ENCODE measurements at places on chromosomes 5 and 9.

GRCh38 chr5:155616779-155617392 is 603.3 kb downstream of the KIF4B start:
- peak; percentile 83 for DNase-seq

DNA sequence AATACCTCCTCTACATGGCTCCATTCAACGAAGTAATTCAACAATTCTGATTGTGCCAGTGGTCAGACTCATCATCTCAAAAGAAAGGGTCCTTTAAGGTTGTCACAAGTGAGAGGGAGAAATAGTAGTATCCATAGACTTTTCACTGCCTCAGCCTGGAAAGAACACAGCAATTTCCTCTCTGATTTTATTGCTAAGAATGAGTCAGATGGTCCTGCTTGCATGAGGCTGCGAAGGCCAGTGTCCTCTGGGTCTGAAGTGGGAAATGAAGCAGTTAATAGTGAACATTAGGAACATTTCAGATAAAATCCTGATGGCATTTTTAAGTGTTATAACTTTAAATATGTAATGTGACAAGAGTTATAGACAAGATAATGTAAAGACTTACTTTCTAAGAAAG is 979.0 kb downstream of the EFNA5 start:
- DNase-seq = no peak

- no peak for DNase-seq
Observed at GRCh38 chr5:95655575-95655974, 9.0 kb downstream of the RFESD start.

GRCh38 chr9:107219486-107220077 is 63.5 kb upstream of the RAD23B start:
- DNase-seq = no peak

DNA sequence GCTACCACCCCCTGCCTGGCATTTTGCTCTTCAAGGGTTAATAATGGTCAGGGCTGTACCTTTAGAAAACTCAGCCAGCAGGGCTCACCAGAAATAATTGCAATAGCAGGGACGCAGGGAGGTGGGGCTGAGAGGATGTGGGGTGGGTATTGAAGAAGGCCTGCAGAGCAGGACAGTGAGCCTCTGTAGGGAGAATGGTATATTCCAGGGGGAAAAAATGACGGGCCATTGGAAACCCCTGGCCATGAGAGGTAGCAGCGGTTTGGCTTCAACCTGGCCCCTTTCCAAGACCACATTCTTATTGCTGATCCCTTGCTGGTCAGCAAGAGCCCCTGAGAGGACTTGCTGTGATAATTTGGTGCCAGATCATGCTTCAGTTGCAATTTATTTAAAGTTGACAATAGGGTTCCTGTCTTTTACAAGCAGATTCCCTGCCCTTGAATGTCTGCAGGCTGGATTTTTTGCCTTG is 36.7 kb upstream of the CTNNA1 start:
- DNase-seq = no peak

GRCh38 chr9:134221273-134222017 is 57.1 kb upstream of the RNU6ATAC start:
- peak; percentile 8 for DNase-seq

GRCh38 chr5:159187719-159188118 is 21.6 kb downstream of the RNF145 start:
- DNase-seq = no peak

DNA sequence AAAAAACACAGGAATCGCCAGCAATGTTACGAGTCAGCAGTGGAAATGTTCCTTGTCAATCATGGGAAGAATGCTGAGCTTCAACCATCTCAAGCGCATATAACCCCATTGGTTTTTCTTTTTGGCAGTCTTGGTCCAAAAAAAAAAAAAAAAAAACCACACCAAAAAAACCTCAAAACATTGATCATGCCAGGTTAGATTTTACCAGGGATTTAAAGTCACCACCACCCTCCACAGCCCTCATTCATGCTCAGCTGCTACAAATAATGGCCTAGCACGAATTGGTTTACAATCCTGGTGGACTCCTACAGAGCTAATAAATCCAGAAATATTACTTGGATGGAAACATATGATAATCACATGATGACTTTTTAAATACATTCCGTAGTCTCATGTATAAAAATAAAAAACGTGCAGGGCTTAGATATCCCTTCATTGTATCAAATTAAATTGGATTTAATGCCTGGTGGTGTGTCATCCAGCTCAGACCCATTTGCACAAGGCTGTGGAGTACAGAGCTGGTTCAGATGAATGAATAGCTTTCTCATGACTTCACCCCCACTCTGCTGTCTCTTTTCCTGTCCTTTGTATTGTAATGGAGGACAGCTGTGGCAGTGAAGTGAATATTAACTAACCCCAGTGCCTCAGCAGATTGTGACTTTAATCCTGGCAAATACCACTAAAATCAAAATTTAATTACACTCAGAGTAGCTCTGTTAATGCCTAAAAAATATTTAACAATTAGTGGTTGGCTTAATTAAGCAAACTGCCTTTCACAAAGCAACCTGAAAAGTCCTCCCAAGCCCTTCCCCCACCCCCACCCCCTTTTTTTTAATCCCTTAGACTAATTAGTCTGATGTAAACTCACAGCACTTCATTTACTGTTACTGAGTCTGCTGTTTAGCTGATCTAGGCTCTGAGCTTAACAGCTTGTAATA is 626.5 kb upstream of the ZNF608 start:
- peak; percentile 97 for DNase-seq

DNA sequence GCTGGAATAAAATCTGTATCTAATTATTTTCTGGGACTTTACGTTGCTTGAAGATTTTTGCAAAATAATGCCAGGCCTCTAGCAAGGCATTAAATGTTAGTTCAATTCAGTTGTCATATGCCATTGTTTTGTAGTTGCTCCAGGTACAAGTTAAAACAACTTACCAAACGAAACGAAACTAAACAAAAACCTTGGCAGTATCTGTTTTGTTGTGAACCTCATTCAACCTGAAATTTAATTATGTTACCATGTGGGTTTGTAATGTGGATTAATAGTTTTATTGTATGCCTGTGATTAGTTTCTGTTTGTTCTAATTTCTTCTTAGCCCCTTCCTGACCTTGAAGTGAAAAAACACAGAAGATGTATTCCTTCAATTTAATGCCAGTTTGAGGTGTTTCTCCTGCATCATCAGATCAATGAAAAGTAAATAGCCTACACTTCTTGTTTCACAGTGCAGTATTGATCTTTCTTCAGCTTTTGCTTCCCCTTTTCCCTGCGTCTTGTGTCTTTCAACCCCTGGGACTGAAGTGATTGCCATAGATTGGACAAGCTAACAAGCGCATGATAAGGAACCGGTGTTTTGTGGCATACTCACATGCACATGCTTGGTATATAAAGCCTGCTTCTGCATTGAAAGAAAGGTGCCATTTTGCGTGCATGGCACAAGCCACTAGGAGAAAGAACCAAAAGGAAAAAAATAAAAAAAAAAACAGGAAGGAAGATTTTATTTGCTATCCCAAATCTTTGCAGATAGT is 699.0 kb upstream of the ARRDC3 start:
- no peak for DNase-seq

DNA sequence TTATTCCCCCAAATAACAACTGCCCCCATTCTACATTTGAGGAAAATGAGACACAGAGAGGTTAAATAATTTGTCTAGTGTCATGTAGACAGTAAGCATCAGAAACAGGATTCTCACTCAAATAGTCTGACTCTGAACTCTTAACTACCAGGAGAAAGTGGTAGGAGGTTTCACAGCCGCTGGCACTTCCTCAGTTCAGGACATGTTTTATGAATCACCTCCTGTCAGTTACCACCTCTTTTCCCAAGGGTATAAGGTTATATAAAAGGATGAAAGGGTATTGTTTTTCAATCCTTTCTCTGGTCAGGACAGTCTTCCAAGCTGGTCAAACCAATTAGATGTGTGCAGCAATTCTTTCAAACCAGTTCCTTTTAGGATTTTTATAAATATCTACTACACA is 52.1 kb downstream of the TSSK1B start:
- peak; percentile 3 for DNase-seq

DNA sequence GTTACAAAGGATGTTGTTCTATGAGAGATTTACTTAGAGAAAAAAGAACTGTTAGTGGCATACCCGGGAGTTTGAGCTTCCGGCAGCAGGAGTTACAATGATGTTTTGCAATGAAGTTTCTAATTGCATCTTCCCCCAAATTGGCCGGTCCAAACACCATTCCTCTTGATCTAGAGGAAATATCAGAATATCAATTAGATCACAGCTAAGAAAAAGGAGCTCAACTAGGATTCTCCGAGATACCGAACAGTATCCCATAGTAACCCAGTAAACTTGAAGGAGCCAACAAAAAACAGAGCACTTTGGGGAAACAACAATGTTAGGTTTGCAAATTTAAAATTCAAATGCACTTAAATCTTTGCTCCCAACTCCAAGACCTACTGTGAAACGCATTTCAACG is 159.5 kb downstream of the TRPM6 start:
- no peak for DNase-seq

- DNase-seq = peak; percentile 36
Observed at GRCh38 chr5:159581502-159582249, 251.4 kb upstream of the IL12B start.

GRCh38 chr5:91302958-91303357 is 80.2 kb downstream of the ARRDC3 start:
- DNase-seq = no peak

- no peak for DNase-seq
Observed at GRCh38 chr9:26779062-26779461, 113.5 kb downstream of the CAAP1 start.

DNA sequence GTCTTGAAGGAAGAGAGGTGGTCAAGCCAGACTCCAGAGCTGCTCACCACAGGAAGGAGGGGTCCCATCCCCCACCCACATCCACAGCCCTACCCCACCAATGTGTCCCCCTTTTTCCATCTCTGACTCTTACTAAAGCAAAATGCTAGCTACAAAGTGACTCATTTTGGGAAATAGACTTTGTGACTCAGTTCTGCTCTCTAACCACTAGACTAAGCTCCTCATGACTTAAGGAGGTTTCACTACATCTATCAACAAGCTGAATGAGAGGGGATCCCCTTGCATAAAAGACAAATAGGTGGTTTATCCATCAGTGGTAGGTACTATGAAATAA is 35.1 kb upstream of the ADRB2 start:
- no peak for DNase-seq

DNA sequence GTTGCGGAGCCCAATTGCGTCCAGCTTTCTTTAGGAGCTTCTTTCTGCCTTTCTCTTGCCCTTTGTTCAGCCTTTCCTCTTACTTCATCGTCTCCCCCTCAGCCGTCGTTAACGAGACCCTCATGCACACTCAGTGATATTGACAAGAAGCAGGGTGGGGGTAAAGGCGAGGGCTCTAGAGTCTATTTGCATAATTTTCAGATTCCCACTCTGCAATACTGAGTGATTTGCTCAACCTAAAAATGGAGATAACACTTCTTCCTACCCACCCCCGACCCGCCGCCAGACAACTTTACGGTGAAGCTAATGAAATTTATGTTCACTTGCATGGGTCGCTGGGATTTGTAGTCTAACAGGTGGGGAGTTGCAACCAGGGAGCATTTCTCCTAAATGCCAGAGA is 1.3 kb upstream of the TBC1D2 start:
- peak; percentile 63 for DNase-seq

DNA sequence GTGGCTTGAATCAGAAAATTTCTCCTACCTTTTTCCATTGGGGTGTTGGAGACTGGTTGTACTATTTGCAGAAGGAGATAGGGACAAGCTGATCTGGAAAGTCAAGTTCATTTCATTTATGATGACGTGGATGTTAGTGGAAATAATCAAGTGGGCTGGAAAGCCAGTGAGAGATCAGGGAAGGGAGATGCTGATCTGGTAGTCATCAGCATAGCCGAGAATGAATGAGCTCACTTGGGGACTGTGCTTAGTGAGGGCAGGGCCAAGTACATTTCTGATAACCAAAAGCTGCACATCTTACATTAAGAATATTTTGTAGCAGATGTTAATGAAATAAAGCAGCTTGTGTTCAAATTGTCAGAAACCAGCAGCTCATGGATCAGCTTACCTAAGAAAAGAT is 12.1 kb downstream of the MAN2A1 start:
- DNase-seq = no peak

- no peak for DNase-seq
Observed at GRCh38 chr5:154517181-154517580, 39.2 kb upstream of the HAND1 start.

GRCh38 chr9:124190761-124191160 is 67.0 kb upstream of the NEK6 start:
- no peak for DNase-seq

- no peak for DNase-seq
Observed at GRCh38 chr5:90876366-90876765, 317.8 kb downstream of the ADGRV1 start.

DNA sequence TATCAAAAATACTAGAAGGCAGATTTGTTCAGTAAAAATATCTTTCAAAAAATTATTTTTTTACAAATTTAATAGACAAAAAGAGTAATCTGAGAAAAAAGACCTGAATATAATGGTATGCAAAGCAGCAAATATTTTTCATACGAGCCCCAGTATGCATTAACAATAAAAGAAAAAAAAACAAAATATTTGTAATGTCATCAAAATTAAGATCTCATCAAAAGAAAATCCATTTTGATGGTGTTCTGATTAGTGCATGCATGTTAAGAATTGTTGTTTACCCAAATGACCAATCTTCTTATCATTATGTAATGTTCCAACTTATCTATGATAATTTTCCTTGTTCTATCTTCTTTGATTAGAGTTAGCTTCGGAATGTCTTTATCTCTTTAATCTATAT is 106.1 kb downstream of the CDH9 start:
- DNase-seq = no peak

- no peak for DNase-seq
Observed at GRCh38 chr9:136587944-136588662, 42.3 kb upstream of the NOTCH1 start.

GRCh38 chr5:97846643-97847042 is 663.6 kb upstream of the RIOK2 start:
- DNase-seq = no peak

- DNase-seq = no peak
Observed at GRCh38 chr5:131371835-131372234, 108.0 kb downstream of the CDC42SE2 start.

DNA sequence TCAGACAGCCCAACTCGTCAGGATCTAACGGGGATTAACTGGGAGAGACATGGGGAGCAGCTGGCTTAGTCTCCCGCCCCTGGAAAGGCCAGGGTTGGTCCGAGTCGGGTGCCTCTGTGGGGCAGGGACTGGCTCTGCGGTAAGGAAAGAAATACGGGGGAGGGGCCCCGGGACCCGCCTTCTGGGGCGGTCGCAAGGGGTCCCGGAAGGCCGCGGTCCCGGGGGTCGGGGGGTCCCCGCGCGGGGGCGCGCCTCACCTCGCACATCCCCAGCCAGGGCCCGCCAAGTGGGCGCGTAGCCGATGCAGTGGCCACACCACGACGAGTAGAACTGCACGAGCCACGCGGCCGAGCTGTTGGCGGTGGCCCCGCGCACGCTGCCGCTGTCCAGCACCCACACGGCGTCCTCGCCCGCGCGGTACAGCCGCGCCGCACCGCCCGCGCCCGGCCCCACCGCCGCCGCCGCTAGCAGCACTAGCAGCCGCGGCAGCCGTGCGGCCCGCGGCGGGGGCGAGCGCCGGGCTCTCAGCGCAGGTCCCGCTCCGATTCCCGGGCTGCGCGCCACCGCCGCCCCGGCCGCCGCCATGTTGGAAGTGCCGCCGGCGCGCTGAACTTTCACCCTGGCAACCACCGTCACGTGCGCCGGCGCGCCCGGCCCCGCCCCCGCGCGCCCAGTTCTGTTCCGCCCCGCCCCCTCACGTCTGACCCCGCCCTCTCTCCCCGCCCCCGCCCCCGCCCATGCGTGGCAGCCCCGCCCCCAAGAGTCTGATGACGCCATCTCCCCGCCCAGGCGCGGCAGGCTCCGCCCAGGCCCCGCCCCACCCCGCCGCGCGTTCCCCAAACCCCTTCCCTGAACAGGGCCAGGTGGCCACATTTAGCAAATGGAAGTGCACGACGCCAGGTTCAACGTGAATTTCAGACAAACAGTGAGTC is at the start of gene QSOX2:
QSOX2 (minus strand) TSS at position 594 of the 932 bp plus-strand sequence; CDS start at position 585, 9 bp downstream.
- DNase-seq = peak; percentile 84
